Activated T-helper 1 cell treated with anti-CD3 and anti-CD28 coated beads, Interleukin-12 subunit alpha, Interleukin-12 subunit beta, Interleukin-2, Interleukin-4 antibody, amounts not matched to agents 30 ng/mL and 10 ng/mL and 1 ng/mL, durations not matched to agents 14 hours and 24 hours and 36 hours (primary cell): ENCODE measurements at places on chromosomes 7 and 10.

- no peak for DNase-seq
- peak overlapping the region; percentile 74 for H3K27ac ChIP-seq
- H3K4me1 ChIP-seq = peaks cover 80% of the 10 kb centered on the region
- peaks cover 49% of the 10 kb centered on the region for H3K36me3 ChIP-seq
These were observed 211.4 kb upstream of the KLF14 start for GRCh38 chr7:130945411-130945811.

DNA sequence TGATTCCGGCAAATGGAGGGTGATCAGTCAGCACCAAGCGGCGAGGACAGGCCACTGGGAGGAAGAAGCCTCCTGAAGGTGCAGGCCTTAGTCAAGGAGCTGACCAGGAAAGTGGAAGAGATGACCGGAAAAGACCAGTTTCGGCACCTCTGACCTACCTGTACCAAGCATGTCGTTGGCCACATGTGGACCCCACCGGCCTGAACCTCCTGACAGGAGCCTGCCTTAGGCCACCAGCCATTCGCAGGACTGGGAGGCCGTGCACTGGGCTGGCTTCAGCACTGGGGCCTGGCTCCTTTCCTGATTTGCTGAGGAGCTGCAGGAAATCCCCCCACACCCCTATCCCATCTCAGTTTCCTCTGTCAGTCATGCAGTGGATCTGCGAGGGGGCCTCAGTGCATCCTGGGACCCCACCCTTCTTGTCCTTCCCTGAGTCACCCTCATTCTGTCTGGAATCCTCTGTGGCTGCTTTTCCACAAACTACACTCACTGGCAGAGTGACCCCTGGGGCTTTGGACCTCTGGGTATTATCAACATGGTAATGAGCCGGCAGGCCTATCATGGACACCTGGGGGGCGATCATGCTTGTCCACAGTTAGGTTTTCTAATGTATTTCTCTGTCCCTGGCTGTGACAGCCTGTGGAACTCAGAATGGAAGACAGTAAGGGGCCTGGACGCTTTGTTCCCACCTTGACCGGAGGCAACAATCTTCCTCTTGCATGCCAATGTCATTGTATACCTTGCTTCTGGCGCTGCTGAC is 33.0 kb downstream of the RAMP3 start:
- no peak for DNase-seq
- H3K27ac ChIP-seq = no peak overlapping the region
- H3K4me1 ChIP-seq = peaks cover 19% of the 10 kb centered on the region
- H3K27me3 ChIP-seq = peaks cover 6% of the 10 kb centered on the region

DNA sequence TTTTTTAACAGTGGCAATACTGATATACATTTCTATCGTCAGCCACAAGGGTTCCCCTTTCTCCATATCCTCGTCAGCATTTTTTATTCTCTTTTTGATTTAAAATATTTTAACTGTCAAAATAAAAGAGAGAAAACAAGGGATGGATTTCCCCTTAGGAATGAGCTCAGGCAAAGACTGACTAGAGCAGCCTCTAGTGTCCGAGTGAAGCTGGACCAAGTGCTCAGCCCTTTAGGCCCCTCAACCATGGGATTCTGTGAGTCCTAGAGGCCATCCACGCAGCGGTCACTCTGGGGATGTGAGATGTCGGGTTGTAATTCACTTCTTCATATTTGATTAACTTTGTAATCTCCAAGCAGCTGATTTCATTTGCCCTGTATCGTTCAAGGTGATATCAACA is 137.4 kb upstream of the RNF32 start:
- H3K4me3 ChIP-seq = no peak overlapping the region
- H3K4me1 ChIP-seq = no peaks in the 10 kb centered on the region
- DNase-seq = no peak
- H3K27me3 ChIP-seq = peaks cover 3% of the 10 kb centered on the region

DNA sequence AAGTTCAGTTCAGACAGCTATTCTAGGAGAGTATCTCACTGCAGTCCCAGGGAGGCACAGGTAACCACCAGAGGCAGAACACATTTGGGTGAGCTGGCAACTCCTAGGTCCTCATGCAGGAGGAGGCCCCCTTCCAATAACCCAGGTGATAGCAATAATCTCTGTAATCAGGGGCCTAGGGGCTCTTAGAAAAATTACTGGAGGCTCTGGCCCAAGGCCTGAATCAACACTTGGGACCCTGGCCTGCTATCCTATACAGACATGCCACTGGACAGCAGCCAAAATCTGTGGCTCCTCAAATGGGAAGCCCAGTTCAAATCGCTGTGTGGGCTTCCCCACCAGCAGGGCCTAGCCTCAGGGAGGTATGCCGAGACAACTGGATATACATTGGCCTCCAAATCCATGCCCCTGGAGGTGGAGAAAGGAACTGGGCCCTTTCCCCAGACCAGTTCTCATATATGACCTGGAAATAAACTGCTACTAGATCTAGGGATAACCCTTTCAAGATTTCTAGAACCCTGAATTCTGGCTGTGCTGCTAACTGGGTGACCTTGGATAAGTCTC is 1.6 kb downstream of the AVPI1 start:
- H3K4me3 ChIP-seq = no peak overlapping the region
- H3K36me3 ChIP-seq = no peaks in the 10 kb centered on the region
- no peak overlapping the region for H3K27ac ChIP-seq

GRCh38 chr7:106731187-106731586 is 70.2 kb upstream of the CCDC71L start:
- no peaks in the 10 kb centered on the region for H3K36me3 ChIP-seq
- H3K27ac ChIP-seq = no peak overlapping the region
- no peak for DNase-seq

GRCh38 chr10:19869370-19869769 is 53.1 kb downstream of the PLXDC2 start:
- H3K27ac ChIP-seq = no peak overlapping the region
- H3K27me3 ChIP-seq = no peaks in the 10 kb centered on the region
- H3K4me1 ChIP-seq = no peaks in the 10 kb centered on the region
- no peaks in the 10 kb centered on the region for H3K36me3 ChIP-seq
- H3K4me3 ChIP-seq = no peak overlapping the region

DNA sequence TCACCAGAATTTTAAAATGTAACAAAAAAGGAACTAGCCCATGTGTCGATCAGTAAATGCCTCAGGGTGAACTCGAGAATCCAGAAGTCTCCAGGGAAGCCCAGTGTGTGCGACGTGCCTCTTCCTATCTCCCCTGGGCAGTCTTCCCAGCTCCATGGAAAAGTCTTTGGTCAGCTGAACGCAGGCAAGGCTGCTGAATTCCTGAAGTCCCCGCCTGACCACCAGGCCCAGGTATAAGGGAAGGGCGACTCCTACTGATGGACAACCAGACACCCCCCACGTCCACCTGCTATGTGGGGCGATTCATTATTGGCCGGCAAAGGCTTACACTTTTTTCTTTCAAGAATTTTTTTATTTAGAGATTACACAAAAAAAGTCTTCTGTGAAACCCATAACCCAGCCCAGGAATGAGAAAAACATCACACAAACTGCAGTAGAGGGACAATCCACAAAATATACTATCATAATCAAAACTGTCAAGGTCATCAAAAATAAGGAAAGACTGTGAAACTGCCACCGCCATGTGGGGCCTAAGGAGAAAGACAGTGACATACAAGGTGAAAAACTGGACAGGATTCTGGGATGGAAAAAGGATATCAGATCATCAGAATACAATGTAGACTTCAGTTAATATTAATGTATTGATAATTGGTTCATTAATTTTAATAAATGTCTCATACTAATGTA is 93.5 kb downstream of the CTBP2 start:
- peaks cover 11% of the 10 kb centered on the region for H3K27me3 ChIP-seq
- peaks cover 14% of the 10 kb centered on the region for H3K4me1 ChIP-seq
- no peak for DNase-seq
- H3K4me3 ChIP-seq = no peak overlapping the region

DNA sequence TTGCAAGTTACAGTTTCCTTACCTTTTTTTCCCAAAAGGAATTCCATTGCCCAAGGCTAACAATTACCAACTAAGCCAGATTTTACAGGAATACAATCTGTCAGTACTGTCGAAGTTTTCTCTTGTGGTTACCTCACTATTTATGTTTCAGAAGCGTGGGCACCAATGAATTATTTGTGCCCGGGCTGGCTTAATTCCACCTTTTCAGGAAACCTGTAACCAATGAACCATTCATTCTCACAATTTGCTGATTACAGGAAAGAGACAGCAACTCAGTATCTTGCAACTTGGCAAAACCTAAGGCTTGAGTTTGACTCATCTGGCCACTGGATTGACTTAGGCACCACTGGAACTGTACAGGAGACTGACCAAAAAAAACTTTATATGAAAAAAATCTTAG is 485.6 kb downstream of the INHBA start:
- H3K27me3 ChIP-seq = no peaks in the 10 kb centered on the region
- no peaks in the 10 kb centered on the region for H3K36me3 ChIP-seq
- no peak overlapping the region for H3K4me3 ChIP-seq
- no peak for DNase-seq

- no peak overlapping the region for H3K4me3 ChIP-seq
- no peaks in the 10 kb centered on the region for H3K4me1 ChIP-seq
- no peak overlapping the region for H3K27ac ChIP-seq
- no peaks in the 10 kb centered on the region for H3K36me3 ChIP-seq
- no peaks in the 10 kb centered on the region for H3K27me3 ChIP-seq
These were observed 191.7 kb downstream of the CXCL12 start for GRCh38 chr10:44193166-44193565.

GRCh38 chr7:30027065-30027456 is 559 bp upstream of the FKBP14 start:
- no peak overlapping the region for H3K4me3 ChIP-seq
- peak; percentile 2 for DNase-seq
- H3K27me3 ChIP-seq = no peaks in the 10 kb centered on the region
- peaks cover 3% of the 10 kb centered on the region for H3K36me3 ChIP-seq

DNA sequence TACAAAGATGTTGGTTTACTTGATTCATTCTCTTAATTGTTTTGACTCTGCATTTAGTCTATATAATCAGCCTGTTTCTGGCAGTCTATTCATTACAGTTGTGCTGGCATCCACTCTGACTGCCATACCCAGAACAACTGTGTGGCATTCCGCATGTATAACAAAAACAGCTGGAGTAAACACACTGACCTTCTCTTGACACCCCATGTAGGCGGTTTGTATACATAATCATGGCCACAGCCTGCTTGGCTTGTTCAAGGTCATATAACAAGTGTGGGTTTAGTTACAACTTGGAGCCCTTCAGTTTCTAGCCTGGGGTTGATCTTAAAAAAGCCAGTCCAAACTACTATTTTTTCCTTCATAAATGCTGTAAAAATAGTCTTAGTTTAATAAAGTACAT is 70.9 kb downstream of the MBL2 start:
- no peak overlapping the region for H3K4me3 ChIP-seq
- H3K4me1 ChIP-seq = no peaks in the 10 kb centered on the region
- H3K27ac ChIP-seq = no peak overlapping the region
- no peak for DNase-seq

- peaks cover 15% of the 10 kb centered on the region for H3K36me3 ChIP-seq
- H3K27me3 ChIP-seq = peaks cover 2% of the 10 kb centered on the region
- H3K4me1 ChIP-seq = peaks cover 94% of the 10 kb centered on the region
- peak overlapping the region; percentile 16 for H3K4me3 ChIP-seq
These were observed 116.2 kb upstream of the AFAP1L2 start for GRCh38 chr10:114520453-114520852.

DNA sequence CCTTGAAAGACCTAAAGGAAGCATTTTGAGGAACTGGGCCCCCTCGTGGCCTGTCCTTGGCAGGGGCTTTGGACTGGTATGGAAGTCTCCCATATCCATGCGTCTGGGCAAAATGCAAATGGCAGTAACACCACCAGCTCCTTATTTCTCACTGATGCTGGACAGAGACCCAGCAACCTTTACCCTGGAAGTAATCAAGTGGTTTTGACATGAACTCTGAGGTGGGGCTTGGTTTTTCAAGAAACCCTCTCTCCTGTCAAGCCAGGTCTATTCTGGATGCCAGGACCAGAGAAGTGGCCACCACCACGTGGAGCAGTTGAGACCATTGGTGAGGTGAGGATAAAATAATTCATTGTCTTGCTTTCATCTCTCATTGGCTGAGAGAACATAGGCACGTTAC is 84.4 kb downstream of the OTUD1 start:
- peaks cover 3% of the 10 kb centered on the region for H3K27me3 ChIP-seq
- H3K27ac ChIP-seq = no peak overlapping the region
- no peak overlapping the region for H3K4me3 ChIP-seq
- DNase-seq = no peak
- H3K36me3 ChIP-seq = no peaks in the 10 kb centered on the region

DNA sequence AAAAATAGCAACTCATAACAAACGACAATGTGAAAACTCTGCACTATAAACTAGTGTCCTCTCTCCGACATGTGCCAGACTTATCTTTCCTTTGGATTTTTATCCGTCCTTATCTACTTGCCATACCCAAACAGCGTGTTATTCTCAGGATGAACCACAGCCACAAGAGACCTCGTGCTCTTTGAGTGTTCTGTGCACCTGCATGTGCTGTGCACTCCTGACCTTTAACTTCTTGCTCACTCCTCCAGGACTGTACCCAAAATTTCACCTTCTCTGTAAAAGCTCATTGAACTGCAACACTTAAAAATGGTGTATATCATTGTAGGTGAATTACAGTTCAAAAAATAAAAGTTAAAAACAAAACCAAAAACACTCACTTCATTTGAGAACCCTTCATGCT is 58.0 kb upstream of the SLC35G1 start:
- no peaks in the 10 kb centered on the region for H3K4me1 ChIP-seq
- no peak overlapping the region for H3K4me3 ChIP-seq
- no peak overlapping the region for H3K27ac ChIP-seq
- peaks cover 8% of the 10 kb centered on the region for H3K27me3 ChIP-seq

DNA sequence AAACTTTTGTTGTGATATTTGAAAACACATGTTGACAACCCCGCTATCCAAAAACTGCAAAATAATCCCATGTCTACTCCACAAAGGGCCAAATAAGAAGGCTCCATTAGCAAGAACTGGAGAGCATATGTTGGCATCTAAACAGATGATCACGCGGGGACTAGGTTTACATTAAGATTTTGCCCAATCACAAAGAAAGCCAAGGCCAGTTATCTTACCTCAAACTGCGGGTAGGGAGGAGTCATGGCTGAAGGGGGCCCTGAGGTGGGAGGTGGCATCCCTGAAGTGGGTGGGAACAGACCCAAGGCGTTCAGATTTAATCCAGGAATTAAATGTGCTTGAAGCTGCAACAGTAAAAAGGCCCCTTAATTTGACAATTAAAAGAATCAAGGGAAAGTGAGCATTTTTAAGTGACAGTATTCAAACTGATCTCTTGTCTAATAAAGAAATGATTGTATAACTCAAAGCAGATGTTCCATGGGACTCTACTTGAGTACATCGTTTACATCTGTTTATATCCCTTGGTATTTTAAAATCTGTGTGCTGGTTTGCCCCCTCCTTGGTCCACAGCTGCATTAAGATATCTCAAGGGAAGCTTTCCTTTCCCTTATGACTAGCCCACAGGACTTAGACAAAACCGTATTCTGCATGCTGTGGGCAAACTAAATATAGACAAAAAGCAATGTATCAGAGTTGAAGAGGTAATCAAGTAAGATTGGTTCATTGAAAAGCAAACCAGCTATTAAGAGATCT is 42.9 kb downstream of the MALSU1 start:
- H3K4me3 ChIP-seq = no peak overlapping the region
- no peak for DNase-seq
- H3K36me3 ChIP-seq = peaks cover 8% of the 10 kb centered on the region
- H3K4me1 ChIP-seq = peaks cover 21% of the 10 kb centered on the region
- H3K27me3 ChIP-seq = peaks cover 20% of the 10 kb centered on the region

GRCh38 chr10:102200751-102201640 is 25.1 kb upstream of the ELOVL3 start:
- no peak overlapping the region for H3K4me3 ChIP-seq
- H3K4me1 ChIP-seq = peaks cover 16% of the 10 kb centered on the region
